ENCODE measurements at places on chromosomes 7 and 10. TPM values are rescaled to one million over a fixed set of nuclear protein-coding genes. Genes with fewer than 3 reads are reported as not detected.

FRG2B gene
- total RNA-seq: not detected

OR2A1 gene
- total RNA-seq: not detected

SEMA3A gene
- 5.0 TPM for total RNA-seq

GJD4 gene
- total RNA-seq: not detected

CABCOCO1 gene
- total RNA-seq: 0.53 TPM

GRID1 gene
- total RNA-seq: not detected

CLIP2 gene
- total RNA-seq: 30.0 TPM

SPDYE8 gene
- not detected for total RNA-seq

UPP1 gene
- 97.0 TPM for total RNA-seq

ZNF92 gene
- 7.3 TPM for total RNA-seq

CCDC172 gene
- total RNA-seq: not detected

Data from mammary microvascular endothelial cell (primary cell).